Forelimb muscle (tissue), 1 donor: ENCODE measurements at places on chromosomes 16 and 17.

DNA sequence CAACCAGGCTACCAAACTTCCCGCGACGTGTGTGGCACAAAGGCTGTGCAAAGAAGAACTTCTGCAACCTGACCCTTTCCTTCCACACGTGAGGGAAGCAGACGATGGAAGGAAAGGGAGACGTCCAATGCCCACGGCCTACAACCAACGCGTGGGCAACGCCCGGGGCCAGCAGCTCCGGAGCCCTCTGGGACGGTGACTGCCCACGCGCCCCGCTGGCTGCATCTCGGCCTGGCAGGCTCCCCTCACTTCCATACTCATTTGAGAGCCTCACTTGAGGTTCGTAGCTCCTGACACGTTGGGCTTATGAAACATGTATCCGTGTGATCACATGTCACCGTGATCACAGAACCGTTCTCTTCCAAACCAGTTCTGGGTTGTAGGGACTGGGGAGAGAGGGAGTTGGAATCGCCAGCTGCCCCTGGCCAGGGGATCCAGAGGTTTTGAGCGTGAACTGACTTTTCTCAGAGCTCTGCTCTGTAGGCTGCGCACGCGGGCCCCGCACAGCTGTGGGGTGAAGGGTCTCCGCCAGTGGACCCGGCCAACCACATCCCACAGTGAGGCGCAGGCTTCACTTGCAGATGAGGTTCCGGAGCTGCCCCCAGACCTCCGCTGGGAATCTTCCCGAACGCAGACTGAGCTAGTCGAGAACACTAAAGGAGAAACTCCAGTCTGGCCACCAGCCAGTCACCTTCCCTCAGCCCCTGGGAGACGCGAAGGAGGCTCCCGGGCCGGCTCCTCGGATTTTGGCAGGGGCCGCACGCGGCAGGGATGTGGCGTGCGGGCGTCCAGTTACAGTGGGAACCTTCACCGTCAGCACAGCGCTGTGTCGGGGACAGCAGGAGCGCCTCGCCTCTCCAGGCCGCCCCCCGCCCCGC is 1.0 kb downstream of the LMF1 start:
- no peak for DNase-seq

GRCh38 chr16:72809446-72809845 is 238.5 kb downstream of the ZFHX3 start:
- DNase-seq, result no peak

DNA sequence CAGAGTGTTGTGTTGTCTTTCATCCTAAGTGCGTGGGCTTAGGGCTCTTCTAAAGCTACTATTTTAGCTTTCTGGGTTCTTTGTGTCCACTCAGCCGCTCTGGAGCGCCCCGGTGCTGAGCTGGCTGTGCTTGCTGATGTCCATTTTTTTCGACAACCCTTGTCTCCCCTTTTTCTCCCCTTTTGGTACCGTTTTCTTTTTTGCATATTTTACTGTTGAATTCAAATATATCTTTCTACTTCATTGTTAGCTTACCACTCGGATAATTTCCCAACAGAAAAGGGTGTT is 1.2 kb downstream of the SRRM2 start:
- no peak for DNase-seq

GRCh38 chr17:81487487-81488275 is 24.9 kb downstream of the ACTG1 start:
- DNase-seq, result no peak

DNA sequence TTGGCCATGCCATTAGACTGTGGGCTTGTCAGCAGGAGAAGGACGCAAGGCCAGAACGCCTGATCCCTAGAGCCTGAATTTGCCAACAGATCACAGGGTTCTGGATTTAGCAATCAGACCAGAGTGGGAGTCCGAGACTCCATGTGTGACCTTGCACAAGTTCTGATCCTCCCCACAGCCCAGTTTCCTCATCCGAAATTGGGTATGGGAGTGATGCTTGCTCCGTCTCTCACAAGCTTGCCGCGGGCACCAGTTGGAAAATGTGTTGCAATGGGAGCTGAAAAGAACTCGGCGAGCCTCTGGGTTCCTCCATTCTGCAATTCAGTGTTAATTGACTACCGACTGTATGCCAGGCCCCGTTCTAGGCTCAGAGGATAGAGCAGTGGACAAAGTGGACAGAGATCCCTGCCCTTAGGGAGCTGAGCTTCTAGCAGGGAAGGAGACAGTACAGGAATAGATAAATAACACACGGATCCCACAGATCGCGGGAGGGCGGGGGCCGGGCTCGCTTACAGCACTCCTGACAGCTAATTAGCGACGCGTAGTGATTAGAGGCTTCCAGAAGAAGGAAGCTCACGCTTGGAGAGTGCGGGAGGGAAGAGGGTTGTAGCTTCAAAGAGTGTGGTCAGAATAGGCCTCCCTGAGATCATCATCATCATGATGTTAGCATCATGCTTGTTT is 150.4 kb upstream of the CIBAR2 start:
- DNase-seq, result no peak

DNA sequence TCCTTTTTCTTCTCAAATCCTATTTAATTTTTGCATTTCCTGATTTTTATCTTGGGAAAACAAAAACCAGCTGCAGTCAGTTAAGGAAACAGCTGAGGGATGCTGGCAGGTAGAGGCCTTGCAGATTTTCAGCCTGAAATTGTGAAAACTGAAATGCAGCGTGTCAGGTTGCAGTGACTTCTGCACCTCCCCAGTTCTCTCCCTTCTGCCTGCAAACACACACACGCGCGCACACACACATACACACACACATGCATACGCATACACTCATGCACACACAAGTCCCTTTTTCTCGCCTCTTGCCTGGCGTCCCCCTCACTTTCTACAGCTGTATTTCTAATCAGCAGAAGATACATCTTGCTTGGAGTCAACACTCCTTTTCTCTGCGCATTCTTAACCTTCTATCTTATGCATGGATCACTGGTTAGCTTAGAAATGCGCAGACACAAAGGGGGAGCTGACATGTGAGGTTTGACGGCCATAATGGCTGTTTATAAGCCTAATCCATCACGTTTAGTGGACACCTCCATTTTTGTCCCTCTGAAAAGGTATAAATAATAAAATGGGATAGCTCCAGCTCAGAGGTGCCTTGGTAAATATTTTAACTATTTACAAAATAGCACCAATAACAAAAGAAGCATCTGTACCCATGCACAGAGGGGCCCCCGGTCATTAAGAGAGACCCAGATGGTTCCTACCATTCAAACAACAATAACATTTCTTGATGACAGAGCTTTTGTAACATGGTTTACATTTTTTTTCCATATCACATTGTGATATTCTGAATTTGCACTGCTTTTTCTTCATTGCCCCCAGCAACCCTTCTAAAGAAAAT is 392.1 kb upstream of the SALL1 start:
- peak; percentile 58 for DNase-seq

DNA sequence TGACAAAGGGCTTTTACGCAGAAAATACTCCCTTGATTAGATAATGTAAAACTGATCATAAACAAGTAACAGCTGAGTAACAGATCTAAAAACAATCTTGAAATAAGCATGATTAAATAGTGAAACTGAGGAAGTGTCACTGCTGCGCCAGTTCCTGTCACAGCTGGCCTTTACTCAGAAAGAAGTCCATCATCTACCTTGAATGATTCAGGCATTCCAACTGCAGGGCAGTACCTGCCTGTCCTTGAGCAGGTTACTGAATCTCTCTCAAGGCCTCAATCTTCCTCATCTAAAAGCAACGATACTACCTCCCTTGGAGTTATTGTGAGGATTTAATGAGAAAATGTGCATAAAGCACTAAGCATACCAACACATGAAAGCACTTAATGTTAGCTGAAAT is 12.7 kb downstream of the PHLPP2 start:
- no peak for DNase-seq

DNA sequence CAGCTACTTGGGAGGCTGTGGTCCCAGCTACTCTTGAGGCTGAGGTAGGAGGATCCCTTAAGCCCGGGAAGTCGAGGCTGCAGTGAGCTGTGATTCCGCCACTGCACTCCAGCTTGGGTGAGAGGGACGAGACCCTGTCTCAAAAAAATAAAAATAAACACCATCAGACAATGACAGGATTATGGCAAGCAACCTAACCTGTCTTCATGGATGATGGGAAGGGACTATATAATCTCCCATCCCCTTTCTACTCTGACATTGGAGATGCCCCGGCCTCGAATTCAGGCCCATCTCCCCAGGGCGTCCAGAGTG is 893 bp downstream of the TRIM25 start:
- DNase-seq, result no peak

- no peak for DNase-seq
Observed at GRCh38 chr17:78306913-78307312, 53.0 kb downstream of the SOCS3 start.

- DNase-seq, result no peak
Observed at GRCh38 chr17:77579682-77580081, 378.8 kb upstream of the TNRC6C start.

GRCh38 chr16:89716916-89717687 is 3.6 kb downstream of the VPS9D1 start:
- no peak for DNase-seq

- DNase-seq, result no peak
Observed at GRCh38 chr17:74457146-74457819, 9.2 kb upstream of the CD300A start.

DNA sequence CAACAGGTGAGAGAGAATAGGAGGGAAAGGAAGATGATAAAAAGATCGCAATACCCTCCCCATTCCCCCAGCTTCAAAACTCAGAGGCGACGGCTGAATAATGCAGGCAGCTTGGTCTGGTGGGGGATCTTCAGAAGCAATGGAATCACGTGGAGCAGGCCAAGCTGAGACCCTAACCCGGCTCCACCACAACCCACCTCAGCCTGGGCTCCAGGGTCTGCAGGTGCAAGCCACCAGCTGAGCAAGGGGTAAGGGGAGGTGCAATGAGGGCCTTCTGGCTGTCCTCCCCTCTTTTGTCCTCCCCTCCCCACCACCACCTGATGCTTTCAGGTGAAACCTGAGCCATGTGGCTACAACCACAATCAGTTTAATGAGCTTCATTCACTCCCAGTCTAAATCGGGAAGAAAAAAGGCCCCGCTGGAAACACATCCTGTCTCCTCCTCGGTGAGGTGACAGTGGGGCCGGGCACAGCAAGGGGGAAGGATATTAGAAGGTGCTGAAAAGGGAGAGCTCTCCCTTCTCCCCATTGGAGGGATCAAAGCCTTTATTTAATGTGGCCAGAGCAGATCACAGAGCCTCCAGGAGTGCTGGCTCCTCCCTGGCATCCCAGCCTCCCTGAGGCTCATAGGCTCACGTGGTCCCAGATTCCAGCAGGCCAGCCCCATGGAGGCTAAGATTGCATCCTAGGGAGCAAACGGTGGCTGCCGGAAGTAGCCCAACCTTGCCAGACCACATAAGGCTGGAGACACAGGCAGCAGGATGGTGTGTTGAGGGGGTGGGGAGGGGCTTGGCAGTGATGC is 261.0 kb downstream of the SOX9 start:
- no peak for DNase-seq

DNA sequence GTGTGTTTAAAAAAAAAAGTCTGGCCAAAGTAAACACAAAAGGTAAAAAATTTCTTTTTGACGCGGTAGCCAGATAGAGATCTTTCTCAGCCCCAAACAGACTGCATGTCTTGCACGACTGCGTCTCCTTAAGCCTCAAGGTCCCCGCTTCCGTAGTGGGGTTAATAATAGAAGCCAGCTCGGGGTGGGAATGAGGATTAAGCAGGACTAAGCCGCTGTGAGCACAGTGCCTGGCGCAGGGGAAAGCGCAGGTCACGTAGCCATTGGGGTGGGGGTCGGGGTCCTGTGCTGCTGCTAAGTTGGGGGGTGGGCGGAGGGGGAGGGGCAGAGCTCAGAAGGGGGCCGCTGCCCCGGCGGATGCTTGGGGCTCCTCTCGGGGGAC is 521 bp downstream of the GGA2 start:
- DNase-seq, result no peak

- no peak for DNase-seq
Observed at GRCh38 chr17:70938336-70938735, 769.0 kb downstream of the KCNJ2 start.

- no peak for DNase-seq
Observed at GRCh38 chr16:354971-355461, 2.5 kb upstream of the AXIN1 start.

DNA sequence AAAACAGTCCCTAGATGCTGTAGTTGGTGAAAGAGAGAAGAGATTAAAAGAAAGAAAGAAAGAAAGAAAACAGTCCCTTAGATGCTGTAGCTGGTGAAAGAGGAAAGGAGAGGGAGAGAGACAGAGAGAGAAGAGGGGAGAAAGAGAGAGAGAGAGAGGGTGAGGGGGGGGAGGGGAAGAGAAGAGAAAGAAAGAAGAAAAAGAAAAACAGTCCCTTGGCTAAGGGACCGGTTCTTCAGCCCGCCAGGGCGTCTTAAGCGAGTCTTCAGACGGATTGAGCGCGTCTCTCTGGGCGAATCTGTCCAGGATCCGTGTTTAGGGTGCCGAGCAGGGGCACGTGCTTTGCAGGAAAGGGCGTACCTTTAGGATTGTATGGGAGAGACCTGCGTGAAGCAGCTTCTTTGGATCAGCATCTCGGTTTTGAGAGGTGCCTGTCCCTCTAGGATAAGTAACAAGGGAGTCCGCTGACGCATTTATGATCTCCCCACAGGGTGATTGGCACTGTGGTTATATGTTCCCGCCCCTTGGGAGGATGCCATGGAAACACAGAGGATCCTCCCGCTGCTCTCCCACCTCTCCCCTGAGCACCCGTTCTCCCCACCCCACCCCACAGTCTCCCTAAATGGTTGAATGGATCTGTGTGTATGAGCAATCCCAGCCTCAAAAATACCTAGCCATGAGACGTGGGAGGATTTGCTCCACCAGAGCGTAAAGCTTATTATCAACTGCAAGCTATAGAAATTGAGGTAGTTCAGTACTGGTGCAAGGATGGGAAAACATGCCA is 16.7 kb downstream of the GNGT2 start:
- no peak for DNase-seq

GRCh38 chr17:54974759-54975158 is 6.2 kb downstream of the STXBP4 start:
- DNase-seq, result no peak

GRCh38 chr16:16099320-16099719 is 124.0 kb downstream of the ABCC6 start:
- DNase-seq, result no peak

GRCh38 chr17:74316220-74316619 is 9.8 kb upstream of the KIF19 start:
- DNase-seq, result no peak

DNA sequence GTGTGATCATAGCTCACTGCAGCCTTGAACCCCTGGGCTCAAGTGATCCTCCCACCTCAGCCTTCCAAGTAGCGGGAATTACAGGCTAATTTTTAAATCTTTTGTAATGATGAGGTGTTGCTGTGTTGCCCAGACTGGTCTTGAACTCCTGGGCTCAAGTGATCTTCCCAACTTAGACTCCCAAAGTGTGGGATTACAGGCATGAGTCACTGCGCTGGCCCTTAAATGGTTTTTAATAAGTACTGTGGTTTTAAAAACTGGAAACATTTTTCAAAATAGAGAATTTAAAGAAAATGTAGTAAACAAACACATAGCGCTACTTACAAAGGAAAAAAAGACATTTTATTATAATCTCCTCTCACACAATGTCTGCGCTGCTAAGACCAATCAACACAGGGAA is 32.2 kb downstream of the MARCHF10 start:
- no peak for DNase-seq

GRCh38 chr16:30846649-30847402 is 47.1 kb downstream of the BCL7C start:
- DNase-seq, result no peak
